Naive B cell (primary cell): ENCODE measurements at places on chromosomes 11 and 22. TPM values are rescaled to one million over a fixed set of nuclear protein-coding genes. Genes with fewer than 3 reads are reported as not detected.

Gene FOLH1
- polyA plus RNA-seq = not detected

DNA sequence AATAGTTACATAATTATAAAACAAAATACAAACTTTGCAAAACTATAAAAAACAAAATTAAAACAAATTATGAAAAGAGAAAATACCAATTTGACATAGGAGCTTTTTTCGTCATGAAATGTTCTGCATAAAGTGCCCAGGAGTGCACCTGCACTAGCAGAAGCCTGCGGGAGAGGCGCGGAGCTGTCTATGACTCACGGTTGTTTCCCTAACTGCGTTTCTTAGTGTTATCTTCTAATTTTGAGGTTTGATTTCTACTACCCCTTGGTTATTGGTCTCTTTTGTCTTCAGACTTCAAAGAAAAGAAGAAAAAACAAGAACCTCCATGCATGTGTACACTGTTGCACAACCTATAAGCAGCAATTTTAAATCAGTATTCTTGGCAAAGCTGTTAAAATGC is 740.9 kb upstream of the LRRC4C start:
- DNase-seq = no peak

DNA sequence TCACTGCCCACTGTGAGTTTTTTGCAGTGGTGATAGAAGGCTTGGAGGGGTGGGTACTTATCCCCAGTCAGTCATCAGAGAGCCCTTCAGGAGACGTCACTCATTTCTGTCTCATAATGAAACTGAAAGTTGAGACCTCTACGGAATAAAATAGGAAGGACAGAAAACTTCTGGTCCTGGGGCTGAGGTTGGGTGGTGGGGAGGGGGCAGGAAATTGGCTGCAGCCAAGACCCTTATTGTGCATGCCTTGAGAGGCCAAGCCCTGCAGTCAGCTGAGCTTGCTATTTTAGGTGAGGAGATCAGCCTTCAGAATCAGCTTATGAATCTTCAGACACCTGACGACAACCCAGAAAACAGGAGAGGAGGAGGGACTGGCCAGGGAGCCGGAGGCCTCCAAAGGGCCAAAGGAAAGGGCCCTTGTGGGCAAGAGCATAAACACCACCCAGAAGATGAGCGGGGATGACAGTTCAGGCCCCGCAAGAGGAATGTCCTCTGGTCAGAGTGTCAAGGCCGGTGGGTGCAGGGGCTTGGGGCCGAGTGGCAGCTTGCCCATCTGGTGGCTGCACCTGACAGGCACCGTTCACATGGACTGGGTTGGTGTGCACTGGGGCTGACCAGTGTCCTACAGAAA is 17.9 kb upstream of the ADA2 start:
- peak; percentile 38 for DNase-seq

- DNase-seq = no peak
These were observed 42.0 kb downstream of the PACS1 start for GRCh38 chr11:66112041-66112491.

GRCh38 chr11:7208391-7208790 is 43.3 kb upstream of the SYT9 start:
- no peak for DNase-seq
